ENCODE measurements at places on chromosomes 5 and 9.

DNA sequence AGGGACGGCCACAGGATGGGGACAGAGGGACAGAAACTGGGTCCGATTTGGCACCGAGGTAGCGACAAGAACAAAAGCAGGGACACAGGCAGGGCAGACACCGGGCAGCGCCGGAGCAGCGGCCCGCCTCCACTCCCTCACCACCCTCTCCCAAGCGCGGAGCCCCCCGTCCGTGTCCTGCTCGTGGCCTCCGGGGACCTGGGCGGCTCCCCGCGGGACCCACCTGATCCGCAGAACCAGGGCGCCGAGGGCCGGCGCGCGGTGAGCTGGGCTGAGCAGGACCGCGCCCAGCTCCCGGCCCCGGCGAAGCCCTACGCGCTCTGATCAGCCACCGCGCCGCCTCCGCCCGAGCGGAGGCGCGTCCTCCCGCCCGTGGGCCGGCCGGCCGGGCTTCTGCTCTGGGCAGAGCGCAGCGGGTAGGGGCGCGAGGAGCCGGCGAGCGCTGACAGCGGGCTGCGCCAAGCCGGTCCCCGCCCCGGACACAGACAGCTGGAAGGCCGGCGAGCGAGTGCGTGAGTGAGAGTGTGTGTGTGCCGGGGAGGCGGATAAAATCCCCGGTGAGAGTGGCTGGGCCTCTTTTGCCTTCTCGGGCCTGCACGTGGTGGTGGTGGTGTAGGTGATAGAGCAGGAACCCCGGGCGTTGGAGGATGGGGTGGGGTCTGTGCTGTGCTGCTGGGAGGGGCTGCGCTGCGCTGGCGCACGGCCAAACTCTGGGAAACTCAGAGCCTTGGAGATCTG is at the start of gene GGTA1:
Gene GGTA1 (minus strand): TSS at position 418 of the 738 bp plus-strand sequence. CDS start 31,922 bp downstream, outside the sequence.
- no peak for DNase-seq

- no peak for DNase-seq
These were observed 381.6 kb downstream of the TMEM38B start for GRCh38 chr9:106075960-106076327.

DNA sequence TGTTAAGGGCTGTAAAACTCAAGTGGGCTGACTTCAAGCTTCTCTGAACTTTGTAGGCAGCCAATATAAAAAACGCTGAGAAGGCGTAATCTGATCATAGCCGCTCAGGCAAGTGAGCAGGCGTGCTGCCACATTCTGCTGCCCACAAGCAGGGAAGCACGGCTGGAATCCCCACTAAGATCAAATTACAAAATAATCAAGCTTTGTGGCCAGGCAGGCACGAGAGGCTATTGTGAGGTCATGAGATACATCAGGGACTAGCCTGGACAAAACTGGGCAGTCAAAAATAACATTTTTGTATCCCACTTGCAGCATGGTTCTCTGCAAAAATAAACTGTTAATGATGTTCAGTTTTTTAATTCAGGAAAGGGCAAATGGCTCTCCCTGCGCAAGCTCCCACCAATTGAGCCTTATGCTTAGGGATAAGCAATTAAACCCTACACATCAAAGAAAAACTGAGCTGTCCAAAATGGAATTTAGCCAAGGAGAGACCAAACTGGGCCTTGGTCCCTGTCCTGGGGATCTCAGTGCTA is 64.0 kb downstream of the POU5F2 start:
- peak; percentile 84 for DNase-seq

GRCh38 chr5:145204743-145205142 is 630.4 kb downstream of the PRELID2 start:
- DNase-seq = no peak

DNA sequence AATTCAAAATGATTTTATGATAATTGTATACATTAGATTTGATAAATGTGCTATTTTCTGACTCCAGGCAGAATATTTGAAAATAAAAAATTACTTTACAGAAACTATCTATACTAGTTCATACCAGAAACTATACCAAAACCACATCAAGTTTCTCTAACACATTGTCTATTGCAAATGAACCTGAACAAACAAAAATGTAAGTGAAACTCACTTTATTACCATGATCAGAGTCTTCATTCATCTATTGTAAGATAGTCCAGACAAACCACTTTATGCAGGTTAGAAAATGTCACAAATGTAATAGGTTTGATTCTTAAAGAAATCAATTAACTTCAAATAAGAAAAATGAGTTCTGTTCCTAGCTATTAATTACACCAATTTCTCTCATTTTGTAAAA is 99.4 kb downstream of the OXCT1 start:
- no peak for DNase-seq

DNA sequence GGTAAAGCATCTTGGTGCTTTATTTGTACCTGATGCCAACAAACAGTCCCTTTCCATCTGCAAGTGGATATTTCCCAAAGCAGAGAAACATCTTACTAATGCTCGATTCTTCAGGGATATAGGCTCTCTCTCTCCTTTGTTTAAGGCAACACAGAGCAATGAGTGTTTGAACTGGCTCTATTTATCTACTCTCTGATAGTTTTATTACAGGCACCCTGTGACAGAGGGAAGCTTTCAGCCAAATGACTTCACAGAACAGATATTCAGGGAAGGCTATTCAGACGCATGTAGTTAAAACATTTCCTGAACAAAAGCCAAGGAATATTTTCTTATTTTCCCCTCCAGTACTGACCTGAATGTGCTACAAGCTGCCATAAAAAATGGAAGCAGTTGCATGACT is 141.8 kb downstream of the YIPF5 start:
- DNase-seq = peak; percentile 89

- DNase-seq = no peak
These were observed 567.6 kb upstream of the RGMB start for GRCh38 chr5:98205691-98206461.

DNA sequence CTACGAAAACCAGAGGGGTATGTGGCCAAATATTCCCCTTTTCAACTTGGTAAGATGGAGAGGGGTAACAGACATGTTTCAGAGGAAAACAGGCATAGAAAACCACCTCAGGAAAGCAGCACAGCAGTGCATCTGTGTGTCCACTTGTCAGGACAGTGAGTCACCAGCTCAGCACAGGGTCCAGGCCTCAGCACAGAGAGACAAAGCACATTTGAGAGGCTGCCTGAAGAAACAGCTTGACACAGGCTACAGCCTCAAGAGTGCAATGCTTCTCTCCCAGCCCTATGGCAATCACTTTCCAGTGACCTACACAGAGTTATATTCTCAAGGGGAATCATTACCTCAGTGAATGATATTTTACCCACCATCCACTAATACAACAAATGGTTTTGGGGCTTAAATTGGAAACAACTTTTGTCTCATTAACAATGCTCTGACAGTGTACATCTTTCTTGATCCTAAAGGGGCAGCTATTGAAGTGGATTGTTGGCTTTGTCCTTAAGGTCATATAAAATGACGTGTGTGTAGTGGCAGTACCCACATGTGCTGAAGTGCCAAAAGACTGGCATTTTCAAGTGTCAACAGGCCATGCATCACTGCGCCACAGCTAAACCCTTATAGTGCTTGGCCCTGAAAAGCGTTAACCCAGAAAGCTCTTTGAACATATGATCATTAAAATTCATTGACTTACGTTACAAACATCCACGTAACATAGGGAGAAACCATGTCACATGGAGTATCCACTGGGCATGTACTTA is 46.4 kb downstream of the ERMP1 start:
- DNase-seq = no peak

DNA sequence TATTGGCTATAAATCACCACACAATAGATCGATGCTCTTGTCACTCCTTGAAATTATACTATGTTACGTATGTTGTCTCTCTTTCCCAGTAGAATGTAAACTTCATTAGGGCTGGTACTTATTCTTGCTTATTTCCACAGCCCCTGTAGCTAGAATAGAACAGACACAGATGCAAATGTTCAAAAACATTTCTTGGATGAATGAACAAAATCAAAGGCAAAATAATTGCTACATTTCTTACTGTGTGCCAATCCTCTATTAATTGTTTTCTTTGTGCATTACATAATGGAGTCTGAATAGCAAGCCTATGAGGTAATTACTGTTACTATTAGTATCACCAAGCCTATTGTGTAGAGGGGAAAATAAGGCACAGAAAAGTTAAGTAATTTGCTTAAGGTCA is 725 bp upstream of the OR13C2 start:
- no peak for DNase-seq

DNA sequence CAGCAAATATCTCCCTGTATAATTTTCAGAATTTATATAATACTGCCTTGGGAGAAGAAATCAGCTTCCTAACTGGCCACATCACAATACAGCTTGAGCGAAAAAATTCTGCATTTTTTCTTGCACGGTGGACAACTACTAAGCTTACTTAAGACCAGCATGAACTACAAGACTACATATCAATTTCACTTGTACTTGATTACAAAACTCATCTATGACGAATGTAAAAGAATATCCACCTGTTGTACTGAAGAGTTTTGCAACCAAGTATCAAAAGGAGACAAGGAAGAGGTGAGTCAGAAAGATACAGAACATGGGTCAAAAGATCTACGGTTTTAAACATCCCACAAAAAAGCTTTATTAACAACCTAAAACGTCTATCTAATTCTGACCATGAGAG is 279.4 kb downstream of the BNC2 start:
- DNase-seq = no peak

Measured in AG09309 (cell line).